ENCODE measurements at places on chromosomes 12 and 14.

- no peak for DNase-seq
Observed at GRCh38 chr12:29879606-29880308, 96.0 kb upstream of the TMTC1 start.

DNA sequence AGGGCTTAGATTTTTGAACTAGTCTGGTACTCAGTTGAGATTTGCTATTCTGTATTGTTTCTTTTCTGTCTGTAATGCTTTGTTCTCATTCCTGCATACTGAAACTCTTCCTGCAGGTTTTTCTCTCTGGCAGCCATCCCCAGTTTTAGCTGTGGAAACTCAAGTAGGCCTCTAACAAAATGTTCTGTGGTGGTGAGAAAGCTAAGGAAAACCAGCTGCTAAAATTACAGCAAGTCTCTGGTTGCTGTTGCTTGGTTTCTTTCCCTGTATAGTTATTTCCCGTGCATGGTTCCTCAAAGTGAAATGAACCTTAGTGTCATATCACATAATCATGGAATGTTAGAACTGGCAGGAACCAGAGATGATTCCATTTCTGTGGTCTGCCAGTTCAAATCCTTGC is 442.5 kb downstream of the NRXN3 start:
- no peak for DNase-seq

DNA sequence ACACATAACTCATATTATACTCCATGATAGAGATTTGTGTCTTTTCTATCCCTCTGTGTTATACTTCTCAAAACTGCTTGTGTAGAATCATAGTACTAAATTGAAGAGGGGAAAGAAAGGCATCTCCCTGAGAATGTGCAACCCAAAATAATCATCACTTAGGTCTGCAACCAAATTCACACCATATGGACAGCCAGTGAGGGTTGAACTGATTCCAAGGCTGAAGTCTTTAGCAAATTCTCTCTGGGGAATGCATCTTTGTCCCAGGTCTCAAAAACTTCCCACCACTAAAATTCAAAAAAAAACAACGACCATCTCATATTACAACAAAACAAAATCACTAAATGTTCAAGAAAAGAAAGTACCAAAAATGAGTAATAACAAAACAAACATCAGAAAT is 11.0 kb downstream of the ZFC3H1 start:
- DNase-seq = no peak

GRCh38 chr14:29847056-29847380 is 80.6 kb downstream of the PRKD1 start:
- no peak for DNase-seq

- DNase-seq = no peak
Observed at GRCh38 chr14:50022661-50023060, 93.7 kb downstream of the VCPKMT start.

DNA sequence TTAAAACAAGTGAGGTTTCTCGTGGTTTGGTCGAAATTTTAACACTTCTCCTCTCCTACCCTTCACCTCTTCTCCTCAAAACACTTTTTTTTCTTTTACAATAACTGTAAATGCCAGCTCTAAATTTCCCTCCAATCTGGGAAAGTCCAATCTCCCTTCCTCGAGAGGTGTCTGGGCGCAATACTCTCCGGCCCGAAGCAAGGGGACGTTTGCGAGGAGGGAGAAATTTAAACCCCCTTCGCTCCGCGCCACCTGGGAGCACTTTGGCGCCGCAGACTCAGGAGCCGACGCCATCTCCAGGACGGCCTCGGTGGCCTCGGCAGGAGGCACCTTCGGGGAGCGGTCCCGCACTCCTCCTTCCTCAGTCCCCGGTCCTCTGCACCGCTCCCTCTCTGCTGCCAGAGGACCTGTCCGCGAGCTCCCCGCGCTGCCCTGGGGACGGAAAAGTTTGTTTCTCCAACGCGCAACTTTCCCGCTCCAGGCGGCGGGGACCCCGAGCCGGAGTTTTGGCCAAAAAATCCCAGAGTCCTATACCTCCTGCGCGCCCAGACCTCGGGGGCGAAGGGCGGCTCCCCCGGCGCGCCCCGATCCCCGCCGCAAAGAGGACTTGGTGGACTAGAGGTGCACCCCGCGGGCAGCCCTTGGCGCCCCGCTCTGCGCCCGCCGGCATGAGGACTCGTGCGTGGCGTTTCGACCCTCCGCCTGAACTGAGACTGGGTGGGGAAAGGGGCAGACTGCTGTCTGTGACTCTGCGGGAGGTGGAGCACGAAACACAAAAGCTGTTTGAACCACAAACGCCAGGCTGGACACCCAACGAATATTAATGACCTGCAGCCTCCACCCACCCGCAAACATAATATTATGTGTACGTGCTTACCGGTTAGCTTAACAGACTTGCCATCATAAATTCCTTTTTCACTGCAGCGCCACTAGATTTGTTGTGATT is 95.2 kb upstream of the HMGA2 start:
- no peak for DNase-seq

DNA sequence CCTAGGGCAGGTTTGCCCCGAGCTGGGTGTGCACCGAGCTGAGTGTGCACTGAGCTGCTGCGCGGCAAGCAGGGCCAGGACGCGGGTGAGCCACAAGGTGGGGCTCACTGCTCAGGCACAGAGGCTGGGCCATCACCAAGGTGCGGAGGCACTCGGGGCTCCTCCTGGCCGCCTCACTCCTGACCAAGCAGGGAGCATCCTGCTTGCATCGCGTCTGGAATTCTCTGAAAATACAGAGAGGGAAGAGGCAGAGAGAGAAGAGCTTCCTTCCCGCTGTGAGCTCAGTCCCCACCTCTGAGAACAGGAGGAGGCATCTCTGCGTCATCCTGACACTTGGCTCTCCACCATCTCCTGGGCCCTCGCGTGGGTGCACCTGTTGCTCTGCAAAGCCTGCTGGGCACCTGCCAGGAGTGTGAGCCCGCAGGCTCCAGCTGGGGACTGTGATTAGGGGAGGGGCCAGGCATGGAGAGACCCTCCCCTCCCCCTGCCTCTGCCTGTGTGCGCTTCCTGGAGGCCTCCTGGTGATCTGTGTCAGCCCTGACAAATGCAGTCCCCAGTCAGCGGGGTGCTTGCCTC is 116.3 kb downstream of the GLT1D1 start:
- DNase-seq = no peak

DNA sequence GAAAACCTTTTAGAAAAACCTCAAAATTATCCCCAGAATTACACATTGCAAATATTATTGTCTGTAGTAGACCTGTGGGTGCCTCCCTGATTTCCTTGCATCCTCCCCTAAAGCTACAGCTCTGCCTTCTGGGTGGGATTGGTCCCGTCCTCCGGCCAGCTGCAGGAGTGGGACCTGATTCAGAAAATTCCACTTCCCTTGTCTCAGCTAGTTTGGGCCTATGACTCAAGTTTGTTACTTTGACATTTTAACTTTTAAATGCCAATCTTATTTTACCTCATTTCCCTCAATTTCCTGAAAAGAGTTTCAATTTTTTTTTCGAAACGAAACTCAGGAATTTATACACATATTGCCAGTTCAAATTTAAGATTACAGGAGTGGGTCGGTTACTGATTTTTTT is 13.2 kb upstream of the SLC41A2 start:
- DNase-seq = no peak

DNA sequence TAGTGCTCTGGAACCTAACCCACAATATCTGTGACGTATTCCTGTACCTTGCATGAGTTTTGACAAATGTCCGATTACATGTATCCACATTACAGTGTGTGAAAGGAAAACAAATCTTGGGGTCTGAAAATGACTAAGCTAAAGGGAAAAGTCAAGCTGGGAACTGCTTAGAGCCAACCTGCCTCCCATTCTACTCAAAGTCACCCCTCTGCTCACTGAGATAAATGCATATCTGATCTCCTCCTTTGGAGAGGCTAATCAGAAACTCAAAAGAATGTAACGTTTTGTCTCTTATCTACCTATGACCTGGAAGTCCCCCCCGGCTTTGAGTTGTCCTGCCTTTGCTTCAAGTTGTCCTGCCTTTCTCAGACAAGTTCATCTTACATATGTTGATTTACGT is 34.0 kb upstream of the KIF21A start:
- no peak for DNase-seq

DNA sequence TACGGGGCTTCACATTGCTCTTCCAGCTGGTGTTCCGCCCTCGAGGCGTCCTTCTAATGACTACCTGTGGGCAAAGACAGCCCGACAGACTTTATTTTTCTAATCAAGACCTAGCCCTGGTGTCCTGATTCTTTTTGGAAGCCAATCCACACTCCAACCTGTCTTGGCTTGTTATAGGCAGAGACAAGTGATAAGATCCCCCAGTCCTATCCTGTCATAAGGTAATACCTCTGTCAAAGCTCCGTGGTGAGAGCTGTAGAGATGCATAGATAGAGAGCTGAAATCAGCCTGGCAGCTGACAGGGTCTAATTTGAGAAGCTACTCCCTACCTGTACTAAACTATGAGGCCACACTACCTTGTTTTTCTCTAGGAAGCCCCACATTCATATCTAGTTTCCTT is 11.5 kb upstream of the WNK1 start:
- no peak for DNase-seq

DNA sequence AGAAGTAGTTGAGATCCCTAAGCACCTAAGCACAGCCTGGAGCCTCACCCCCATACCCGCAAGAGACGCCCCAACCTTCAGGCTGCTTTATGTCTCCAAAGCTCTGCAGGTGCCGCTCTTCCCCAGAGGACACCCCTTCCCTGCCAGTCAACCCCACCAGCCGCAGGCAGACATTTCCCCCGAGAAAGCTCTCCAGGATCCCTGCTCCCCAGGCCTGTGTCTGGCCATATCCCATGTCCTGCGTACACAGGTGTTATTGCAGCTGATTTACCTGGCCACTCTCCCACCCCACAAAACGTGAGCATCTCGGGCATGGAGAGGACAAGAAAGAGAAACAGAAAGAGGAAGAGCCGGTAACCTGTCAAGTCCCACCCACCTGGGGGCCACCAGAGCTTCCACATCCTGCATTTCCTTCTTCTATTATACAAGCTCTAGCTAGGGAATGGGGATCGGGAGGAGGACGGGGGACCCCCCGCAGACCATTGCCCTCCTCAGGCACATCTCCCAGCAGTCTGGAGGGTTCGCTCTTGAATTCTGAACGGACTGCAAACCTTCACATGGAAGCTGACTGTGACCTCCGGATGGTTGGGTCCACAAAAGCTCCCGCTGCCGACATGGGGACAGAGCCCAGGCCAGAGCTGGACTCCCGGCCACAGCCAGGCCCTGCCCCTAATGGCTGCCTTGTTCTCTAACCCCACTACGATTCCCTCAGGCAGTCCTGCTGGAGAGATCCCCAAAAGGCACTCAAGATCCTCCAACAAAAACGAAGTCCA is 17.6 kb downstream of the CCDC88C start:
- DNase-seq = no peak

DNA sequence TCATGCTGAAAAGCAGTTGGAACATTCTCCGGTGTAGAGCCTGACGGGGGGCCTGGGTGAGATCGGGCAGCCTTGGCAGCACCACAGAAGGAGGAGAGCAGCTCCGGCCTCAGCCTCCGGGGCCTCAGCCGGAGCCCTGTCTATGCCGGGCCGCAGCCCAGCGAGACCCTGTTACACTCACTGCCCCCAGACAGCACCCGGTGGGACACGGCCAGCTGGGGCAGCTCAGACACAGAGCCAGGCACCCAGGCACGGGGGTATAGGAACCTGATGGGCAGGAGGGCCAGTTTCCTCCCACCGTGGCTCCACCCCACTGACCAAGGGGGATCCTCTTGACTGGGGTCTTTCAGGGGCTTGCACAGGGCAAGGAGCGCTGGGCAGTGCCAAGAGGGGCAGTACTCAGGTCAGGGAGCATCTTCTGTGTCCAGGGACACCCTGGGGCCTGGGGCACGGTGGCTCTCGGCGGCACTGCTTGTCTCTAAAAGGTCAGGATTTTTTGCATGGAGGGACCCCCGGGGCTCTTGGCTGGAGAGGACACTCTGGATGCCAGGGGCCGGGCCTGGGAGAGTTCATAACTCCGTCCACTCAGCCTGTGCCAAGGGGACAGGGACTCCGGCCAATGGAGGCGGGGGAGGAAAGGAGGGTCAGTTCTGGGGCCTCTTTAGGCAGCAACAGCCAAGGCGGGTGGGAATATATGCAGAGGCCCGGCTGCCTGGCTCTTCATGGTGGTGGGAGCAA is 9.4 kb downstream of the INF2 start:
- DNase-seq = no peak

GRCh38 chr14:86902176-86902950 is 1090.6 kb downstream of the GALC start:
- DNase-seq = no peak

DNA sequence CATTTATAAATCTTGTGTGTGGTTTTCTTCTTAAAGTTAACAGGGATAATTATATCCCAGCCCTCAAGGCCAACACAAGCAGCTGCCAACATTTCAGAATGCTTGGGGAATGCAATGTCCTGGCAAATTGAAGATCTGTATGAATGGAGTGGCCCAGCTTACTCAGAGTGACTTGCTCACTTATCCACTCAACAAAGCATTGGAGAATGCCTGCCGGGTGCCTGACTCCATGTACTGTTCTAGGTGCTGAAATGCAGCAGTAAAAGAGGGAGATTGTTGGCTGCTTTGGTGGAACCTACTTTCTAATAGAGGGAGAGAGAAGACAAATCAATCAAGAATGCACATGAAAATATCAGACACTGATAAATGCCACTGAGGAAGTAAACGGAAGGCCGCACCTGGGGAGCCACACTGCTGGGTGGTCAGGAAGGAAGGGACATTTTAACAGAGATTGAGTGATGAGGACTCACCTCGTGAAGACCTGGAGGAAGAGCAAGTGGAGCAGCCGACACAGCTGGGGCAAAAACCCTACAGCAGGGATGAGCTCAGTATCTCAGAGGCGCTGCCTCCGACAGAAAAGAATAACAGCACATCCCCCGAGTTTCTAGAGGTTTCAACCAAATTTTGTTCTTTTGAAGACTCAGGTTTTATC is 61.2 kb upstream of the VASH1 start:
- no peak for DNase-seq

DNA sequence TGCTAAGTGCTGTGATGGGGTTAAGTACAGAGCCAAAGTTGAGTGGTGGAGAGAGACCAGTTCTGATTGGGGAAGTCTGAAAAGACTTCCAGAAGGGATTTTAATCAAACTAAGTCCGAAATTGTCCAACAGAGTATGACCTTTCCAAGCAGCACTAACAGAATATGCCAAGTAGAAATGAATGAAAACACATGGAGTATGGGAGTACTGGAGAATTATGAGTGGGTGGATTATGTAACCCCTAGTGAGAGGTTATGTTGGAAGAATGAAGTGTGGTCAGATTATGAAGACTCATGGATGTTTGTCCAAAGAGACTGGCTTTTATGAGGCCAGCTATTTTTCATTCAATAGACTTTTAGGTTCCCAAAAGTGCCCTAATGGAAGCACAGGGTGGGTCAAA is 94.0 kb upstream of the PLEKHA5 start:
- no peak for DNase-seq

GRCh38 chr14:20866963-20867362 is 24.2 kb upstream of the RNASE3 start:
- DNase-seq = no peak

- DNase-seq = no peak
Observed at GRCh38 chr14:57246933-57247657, 21.6 kb downstream of the EXOC5 start.

- no peak for DNase-seq
Observed at GRCh38 chr14:87497301-87497700, 495.7 kb downstream of the GALC start.

- no peak for DNase-seq
Observed at GRCh38 chr14:88695870-88696269, 96.9 kb downstream of the EML5 start.

GRCh38 chr12:57637364-57637763 is 4.4 kb upstream of the B4GALNT1 start:
- DNase-seq = no peak
